ENCODE measurements at places on chromosomes 2 and 18. TPM values are rescaled to one million over a fixed set of nuclear protein-coding genes. Genes with fewer than 3 reads are reported as not detected.

DNA sequence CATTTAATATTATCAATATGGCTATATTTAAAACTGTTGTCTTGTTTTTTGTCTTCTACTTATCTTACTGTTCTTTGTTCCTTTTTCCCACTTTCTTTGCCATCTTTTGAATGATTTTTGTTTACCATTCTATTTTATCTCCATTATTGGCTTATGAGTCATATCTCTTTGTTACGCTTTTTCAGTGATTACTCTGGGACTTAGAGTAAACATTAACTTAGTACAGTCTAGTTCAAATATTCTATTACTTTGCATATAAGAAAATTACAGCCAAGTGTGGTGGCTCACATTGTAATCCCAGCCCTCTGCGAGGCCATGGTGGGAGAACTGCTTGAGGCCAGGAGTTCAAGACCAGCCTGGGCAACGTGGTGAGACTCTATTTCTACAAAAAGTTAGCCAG, 26.1 kb downstream of the ADCY3 start:
- no peak for DNase-seq

GRCh38 chr2:62733546-62733945, 28.0 kb downstream of the EHBP1 start:
- DNase-seq: no peak

DNA sequence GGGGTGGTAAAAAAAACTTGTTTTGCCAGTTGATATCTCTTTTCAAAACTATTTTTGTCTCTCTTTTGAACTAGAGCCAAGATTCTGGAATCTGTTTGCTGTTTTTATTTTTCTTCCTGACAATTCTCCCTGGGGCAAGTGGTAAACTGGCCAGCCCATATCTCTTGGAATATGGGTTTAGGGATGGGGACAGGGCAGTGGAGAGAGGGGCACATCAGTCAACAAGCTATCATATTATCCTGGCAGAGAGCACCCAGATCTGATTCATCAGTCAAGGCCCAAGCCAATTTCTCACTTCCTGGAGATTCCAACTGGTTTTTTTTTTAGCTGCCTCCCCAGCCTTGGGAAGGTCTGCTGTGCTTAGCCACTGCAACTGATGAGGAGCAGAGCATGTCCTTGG, 52.3 kb downstream of the ARHGAP28 start:
- DNase-seq: no peak

Gene MFSD2B
- total RNA-seq: not detected

DNA sequence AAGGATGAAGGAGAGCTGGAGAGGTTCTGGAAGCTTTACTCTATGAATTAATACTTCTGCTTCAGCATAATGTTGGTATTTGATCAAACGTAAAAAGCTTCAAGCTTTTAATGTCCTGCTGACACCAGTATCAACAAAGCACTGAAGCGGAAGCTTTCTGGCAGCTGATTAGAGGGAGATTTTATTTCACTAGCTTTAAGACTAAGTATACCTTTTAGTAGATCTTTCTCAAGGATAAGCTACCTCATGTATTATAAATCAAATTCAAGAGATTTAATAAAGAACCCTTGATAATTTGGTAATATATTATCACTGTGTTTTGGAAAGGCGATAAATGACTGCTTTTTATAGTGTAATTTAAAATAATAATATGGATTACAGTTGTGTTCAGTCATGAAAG, 128.0 kb upstream of the CD302 start:
- no peak for DNase-seq

DNA sequence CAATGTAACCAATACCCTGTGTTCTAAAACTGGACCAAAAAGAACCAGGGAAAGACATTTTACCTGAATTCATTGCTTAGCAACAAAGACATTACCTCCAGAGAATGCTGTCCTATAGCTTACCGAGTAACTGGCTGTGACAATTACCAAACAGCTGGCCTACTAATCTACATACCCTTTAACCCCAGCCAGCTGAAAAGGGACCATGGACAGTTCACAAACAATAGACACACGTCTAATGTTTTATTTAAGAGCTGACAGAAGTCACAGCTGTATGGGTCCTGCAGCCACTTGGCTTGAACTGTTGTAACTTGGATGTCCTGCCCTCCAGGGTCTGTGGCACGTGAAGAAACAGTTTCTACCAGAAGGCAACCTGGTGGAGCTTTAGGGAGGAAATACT, 130.1 kb upstream of the EFEMP1 start:
- no peak for DNase-seq

- DNase-seq: no peak
These were observed 218.0 kb upstream of the KCNJ3 start for GRCh38 chr2:154480521-154480920.

GRCh38 chr2:37070931-37071330, 13.2 kb downstream of the HEATR5B start:
- DNase-seq: no peak

Gene TLX2
- total RNA-seq: 0.60 TPM

- no peak for DNase-seq
These were observed 1.9 kb upstream of the TMEFF2 start for GRCh38 chr2:192196421-192197194.

GRCh38 chr2:84885111-84885510, 4.2 kb upstream of the TRABD2A start:
- no peak for DNase-seq

- DNase-seq: no peak
These were observed 1.1 kb upstream of the MBOAT2 start for GRCh38 chr2:9004338-9005204.

Gene DTNA
- not detected for total RNA-seq

Gene ERICH2
- not detected for total RNA-seq

Gene FZD7
- 0.55 TPM for total RNA-seq

GRCh38 chr2:145495590-145495989, 975.7 kb upstream of the ZEB2 start:
- no peak for DNase-seq

DNA sequence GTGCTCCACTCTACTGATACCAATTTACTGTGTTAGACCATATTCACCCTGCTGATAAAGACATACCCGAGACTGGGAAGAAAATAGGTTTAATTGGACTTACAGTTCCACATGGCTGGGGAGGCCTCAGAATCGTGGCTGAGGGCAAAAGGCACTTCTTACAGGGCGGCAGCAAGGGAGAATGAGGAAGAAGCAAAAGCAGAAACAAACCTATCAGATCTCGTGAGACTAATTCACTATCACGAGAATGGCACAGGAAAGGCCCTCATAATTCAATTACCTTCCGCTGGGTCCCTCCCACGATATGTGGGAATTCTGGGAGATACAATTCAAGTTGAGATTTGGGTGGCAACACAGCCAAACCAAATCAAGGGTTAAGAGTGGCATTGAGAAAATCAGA, 65.2 kb downstream of the LDLRAD4 start:
- no peak for DNase-seq

GRCh38 chr18:31634331-31634713, 42.6 kb downstream of the TTR start:
- no peak for DNase-seq

DNA sequence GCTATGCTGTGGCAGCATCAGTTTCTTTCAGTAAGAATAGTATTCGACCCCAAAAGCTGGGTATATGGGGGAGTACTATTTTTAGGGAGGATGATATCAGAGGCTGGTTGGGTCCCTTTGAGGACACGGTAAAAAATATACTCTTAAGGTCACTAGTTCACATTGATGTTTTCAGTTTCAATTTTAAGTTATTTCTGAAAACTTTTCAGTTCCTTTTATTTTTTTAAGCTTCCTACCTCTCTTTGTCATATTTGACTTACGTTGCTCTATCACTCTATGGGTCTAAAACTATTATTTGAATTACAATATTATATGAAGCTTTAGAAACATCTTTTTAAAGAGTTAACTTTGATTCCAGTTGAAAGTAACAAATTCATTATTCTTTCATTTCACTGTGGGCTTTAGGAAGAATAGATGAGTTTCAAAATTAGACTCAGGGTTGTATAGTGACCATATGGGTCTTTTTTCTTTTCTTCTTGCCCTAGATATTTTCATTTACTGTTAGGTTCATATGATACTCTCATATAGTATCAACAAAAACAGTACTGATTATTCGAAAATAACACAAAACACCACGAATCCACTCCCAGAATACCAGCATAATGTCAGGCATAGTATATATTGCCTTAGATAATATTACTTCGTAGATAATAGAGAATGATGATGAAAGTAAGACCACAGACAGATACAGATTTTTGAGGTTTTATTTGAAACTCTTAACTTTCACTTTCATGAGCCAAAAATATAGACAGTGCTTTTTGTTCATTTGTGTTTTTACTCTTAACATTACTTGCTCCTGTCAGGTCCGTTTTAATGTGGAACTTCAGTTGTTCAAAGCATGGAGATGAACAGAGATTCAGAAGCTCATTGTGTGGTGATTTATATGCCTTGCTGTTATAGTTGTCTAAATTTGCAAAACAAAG, 9.8 kb downstream of the RMDN2 start:
- no peak for DNase-seq

DNA sequence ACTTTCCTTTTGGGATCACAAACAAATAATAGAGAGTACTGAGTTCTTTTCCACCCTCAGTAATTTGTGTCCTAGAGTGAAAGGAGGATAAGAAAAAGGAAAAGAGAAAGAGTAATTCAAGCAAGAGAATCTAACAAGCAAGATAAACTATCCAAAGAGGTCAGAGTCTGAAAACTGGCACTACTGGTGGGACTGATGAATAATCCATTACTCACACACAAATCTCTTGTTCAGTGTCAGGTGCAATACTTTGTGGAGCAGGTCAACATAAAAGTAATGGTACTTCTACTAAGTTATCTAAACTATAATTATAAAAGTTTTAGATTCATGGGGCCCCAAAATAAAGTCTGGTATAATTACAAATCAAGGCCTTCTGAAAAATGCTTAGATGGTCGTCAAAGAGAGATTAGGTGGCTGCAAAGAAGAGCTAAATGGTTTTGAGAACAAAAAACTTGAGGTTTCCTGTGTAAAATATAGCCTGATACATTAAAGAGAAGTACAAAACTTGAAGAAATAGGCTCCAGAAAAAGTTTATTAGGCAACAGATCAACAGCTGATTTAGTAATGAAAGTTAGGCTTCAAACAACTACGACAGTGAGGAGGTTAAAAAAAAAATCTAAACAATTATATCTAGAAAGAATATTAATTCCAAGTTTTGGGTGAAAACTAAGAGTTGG, 109.4 kb downstream of the BAZ2B start:
- no peak for DNase-seq

Gene PXDN
- 1.00 TPM for total RNA-seq

DNA sequence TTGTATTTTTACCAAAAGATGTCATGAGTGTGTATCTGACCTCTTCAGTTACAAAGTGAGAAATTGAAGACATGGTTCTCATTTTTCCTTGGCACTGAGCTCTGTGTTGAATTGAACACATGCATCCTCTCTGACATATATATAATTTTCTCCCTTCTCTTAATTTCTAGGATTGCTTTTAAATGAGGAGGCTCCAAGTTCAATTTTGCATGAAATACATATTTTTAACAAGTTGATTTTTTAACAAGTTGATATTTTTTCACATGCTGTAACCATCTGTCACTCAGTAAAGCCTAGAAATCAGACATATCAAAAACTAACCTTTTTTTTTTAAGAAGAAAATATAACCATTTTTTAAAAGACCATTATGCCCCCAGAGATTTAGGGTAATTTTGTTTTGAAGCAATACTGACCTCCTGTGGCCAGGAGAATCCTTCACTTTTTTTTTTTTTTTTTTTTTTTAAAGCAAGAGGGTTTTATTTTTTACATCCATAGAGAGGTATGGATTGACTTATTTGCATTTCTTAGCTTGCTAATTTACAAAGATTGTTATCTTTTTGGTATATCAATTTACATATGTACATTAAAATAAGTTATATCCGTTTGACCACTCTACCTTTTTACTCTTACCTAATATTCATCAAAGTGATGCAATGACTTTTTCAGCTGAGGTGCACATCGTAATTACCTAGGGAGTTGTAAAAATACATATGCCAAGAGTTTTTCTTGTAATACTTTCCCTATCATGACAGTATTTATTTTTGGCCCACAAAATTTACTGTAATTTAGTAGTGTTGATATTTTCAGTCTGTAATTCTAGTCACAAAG, 161.8 kb downstream of the SOCS6 start:
- DNase-seq: no peak

Gene MARCO
- total RNA-seq: not detected

DNA sequence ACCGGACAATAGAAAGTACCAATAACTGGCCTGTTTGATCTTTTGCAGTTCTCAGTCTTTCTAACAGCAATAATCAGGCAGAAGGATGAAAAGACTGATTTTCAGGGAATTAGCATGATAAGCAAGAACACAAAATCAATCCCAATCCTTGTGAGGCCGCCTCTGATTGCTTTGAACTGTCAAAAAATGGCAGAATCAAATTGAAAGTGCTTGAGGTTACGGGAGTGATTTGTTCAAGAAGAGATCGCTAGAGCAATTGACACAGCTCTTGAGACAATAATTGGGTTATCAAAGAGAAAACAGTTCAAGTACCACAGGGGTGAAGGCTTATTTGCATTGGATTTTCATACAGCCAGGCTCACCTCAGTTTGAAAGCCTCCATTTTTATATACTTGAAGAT, 663.4 kb downstream of the ARHGAP15 start:
- DNase-seq: no peak

Gene RRM2
- total RNA-seq: 425 TPM

GRCh38 chr2:128423788-128424165, 105.1 kb upstream of the HS6ST1 start:
- no peak for DNase-seq

- DNase-seq: no peak
These were observed 119.3 kb upstream of the SIX2 start for GRCh38 chr2:45128580-45128997.

Gene TXNDC2
- not detected for total RNA-seq

DNA sequence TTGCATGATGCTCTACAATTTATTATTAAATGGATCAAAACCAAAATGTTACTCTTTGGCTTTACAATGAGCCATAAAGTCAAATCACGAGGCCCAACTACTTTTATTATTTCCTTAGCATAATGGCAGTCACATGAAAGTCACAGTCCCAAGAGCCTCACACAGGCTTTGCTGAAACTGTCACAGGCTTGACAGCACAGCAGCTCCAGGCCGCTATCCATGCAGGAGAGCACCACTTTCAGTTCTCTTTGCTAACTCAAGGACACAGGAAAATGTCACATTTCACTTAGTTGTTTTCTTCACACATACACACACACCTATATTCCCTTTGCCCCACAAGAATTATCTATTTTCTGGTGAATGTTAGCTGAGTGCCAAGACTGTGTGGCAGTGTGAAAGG, 11.1 kb upstream of the MSGN1 start:
- no peak for DNase-seq

DNA sequence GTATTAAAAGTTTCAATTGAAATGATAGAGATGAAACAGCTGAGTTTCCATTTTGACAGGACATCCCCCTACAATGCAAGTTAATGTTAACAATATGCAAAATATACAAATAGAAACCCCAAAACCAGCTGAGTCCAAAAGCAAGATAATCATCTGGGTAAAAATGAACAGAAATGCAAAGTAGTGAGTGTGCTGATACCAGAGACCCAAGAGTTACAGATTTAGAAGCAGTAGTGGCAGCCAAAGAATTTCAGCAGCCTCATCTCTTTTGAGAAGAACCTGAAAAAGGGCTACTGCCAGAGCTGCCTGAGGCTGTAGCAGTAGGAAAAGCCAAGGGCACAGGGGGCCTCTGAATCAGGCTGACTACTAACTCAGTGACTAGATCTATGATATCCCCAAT, 82.6 kb downstream of the THADA start:
- DNase-seq: no peak

Gene GKN1
- not detected for total RNA-seq
